ENCODE measurements at places on chromosomes 2 and 18. TPM values are rescaled to one million over a fixed set of nuclear protein-coding genes. Genes with fewer than 3 reads are reported as not detected.
A peak's percentile ranks its signal among the peaks of the same experiment; 100 is the strongest.

GRCh38 chr2:88321449-88322248 lies 130.8 kb downstream of the FOXI3 start:
- H3K4me1 ChIP-seq: no peaks in the 10 kb centered on the region
- H3K4me3 ChIP-seq: no peak overlapping the region

DNA sequence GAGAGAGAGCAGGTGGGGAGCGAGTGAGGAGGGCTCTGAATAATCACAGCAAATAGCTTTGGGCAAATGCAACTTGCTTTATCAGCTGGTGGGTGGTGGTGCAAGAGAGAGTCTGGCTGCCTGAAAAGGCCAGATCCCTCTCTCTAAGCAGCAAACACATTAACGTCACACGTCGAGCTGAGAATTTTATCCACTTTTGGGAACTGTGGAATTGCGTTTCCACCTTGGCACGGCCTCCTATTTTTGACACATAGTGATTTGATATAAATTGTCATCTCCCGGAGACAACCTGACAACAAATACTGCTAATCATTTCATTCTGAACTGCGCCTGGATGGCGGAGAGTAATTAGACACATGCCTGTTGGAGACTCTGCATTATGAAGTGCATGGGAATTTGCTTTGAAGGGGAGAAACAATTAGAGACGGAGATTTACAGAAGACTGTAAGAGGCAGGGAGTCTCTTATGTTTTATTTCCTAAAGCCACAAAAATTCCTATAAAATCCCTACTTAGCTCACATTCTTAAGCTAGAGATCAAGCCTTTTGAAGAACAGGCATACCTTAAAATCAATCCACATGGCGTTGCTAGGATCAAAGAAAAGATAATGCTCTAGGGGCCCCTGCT lies 634.1 kb downstream of the TDRD15 start:
- no peaks in the 10 kb centered on the region for H3K4me1 ChIP-seq
- no peaks in the 10 kb centered on the region for H3K36me3 ChIP-seq
- H3K4me3 ChIP-seq: no peak overlapping the region
- H3K27me3 ChIP-seq: no peaks in the 10 kb centered on the region
- no peak for DNase-seq

DNA sequence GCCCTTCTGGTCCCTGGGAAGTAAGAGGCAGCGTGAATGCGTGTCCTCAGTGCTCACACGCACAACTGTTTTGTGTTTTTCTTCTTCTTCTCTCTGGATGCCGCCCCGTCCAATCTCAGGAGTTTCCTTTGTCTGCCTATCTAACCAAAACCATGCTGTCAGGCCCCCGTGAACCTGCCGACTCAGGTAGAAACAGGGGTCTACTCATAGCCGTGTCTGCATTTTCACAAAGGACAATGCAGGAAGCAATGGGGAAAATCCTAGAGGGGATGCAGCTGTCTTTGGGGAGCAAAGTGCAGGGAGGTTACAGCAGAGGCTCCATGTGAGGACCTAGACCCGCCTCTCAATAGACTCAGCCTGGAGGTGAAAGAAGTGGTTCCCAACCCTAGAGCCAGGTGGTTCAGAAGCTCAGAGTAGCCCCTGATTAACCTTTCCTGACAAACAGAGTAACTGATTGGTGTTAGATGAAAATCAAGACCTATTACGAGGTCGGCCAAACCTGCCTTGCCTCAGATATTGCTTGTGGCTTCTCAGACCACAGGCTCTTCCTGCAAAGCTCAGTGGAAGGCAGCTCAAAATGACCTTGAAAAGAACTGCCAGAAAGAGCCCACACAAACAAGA lies 49.3 kb downstream of the CD226 start:
- peaks cover 73% of the 10 kb centered on the region for H3K4me1 ChIP-seq
- peaks cover 71% of the 10 kb centered on the region for H3K36me3 ChIP-seq
- DNase-seq: peak; percentile 60
- no peaks in the 10 kb centered on the region for H3K27me3 ChIP-seq
- peak overlapping the region; percentile 74 for H3K4me3 ChIP-seq

REEP1 gene
- total RNA-seq: 0.17 TPM

DNA sequence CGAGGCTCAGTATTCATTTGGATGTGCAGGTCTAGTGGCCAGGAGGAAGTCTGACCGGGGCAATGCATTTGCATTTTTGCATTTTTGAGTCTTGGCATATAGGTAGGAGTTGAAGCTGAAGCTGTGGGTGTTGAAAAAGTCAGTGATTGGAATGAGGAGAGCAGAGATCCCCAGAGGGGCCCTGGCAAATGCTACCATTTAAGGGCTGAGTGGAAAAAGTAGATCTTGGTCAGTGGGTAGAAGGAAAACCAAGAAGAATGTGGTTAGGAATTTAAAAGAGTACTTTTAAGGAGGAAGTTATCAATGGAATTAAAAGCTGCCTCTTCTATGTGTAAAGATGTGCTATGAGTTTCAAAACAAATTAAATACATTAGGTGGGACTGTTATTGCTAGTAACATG lies 143.0 kb downstream of the ZEB2 start:
- no peak overlapping the region for H3K4me3 ChIP-seq
- peaks cover 4% of the 10 kb centered on the region for H3K4me1 ChIP-seq
- H3K27ac ChIP-seq: no peak overlapping the region
- peaks cover 18% of the 10 kb centered on the region for H3K27me3 ChIP-seq
- H3K36me3 ChIP-seq: no peaks in the 10 kb centered on the region
- no peak for DNase-seq

- H3K4me1 ChIP-seq: no peaks in the 10 kb centered on the region
- H3K27me3 ChIP-seq: peaks cover 11% of the 10 kb centered on the region
- H3K36me3 ChIP-seq: no peaks in the 10 kb centered on the region
- no peak overlapping the region for H3K4me3 ChIP-seq
- DNase-seq: no peak
- H3K27ac ChIP-seq: no peak overlapping the region
Measured at GRCh38 chr2:175834477-175834876, 167.6 kb downstream of the LNPK start.

- no peak overlapping the region for H3K27ac ChIP-seq
- no peak for DNase-seq
- H3K4me3 ChIP-seq: no peak overlapping the region
- H3K27me3 ChIP-seq: peaks cover 5% of the 10 kb centered on the region
- H3K36me3 ChIP-seq: no peaks in the 10 kb centered on the region
- no peaks in the 10 kb centered on the region for H3K4me1 ChIP-seq
Measured at GRCh38 chr2:120404941-120405758, 59.2 kb downstream of the INHBB start.

SLC66A3 gene
- 23.4 TPM for total RNA-seq

DNA sequence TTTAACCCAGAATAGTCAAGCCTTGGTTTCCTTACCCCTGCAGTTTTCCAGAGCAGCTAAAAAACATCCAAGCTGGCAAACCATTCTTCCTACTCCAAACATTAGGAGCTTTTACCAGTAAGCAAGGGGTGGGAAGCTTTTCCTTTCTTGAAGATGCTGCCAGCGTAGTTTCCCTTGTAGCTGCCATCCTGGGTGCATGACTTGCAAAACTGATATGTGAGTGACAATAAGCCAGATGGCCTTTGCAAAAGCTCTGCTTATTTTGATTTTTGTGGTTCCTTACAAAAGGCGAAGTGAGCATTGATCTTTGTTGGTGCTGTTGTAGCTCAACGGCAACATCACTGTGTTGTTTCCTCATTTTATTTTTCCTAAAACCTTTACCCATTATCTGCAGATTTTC lies 138.8 kb downstream of the WDSUB1 start:
- peak overlapping the region; percentile 38 for H3K27ac ChIP-seq
- H3K27me3 ChIP-seq: no peaks in the 10 kb centered on the region
- no peaks in the 10 kb centered on the region for H3K36me3 ChIP-seq
- no peak overlapping the region for H3K4me3 ChIP-seq
- H3K4me1 ChIP-seq: peaks cover 24% of the 10 kb centered on the region

GRCh38 chr2:23600346-23600745 lies 215.4 kb downstream of the KLHL29 start:
- no peak for DNase-seq
- H3K36me3 ChIP-seq: no peaks in the 10 kb centered on the region
- no peaks in the 10 kb centered on the region for H3K4me1 ChIP-seq
- H3K27me3 ChIP-seq: no peaks in the 10 kb centered on the region

- no peaks in the 10 kb centered on the region for H3K27me3 ChIP-seq
- no peak overlapping the region for H3K4me3 ChIP-seq
- peaks cover 4% of the 10 kb centered on the region for H3K36me3 ChIP-seq
- H3K4me1 ChIP-seq: no peaks in the 10 kb centered on the region
- H3K27ac ChIP-seq: no peak overlapping the region
Measured at GRCh38 chr2:72765997-72766609, 59.7 kb downstream of the EXOC6B start.

CSRNP3 gene
- total RNA-seq: not detected

ERFE gene
- total RNA-seq: not detected

DNA sequence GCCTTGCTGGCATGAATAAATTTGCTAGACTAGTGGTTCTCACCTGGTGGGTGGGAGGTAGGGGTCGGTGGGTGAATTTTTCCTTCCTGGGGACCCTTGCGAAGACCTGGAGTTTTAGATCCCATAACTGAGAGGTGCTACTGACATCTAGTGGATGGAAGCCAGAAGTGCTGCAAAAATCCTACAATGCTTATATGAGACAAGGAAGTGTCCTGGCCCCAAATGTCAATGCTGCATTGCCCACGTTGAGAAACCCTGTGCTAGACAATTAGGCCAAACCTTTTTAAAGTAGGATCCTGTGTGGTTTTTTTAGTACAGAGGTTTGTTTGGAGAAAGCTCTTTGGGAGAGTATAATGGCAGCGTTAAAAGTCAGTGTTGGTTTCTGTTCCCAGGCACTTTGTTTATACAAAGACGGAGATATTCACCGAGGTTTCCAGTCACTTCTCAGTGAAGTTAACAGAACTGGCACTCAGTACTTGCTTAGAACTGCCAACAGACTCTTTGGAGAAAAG lies 9.6 kb downstream of the SERPINB8 start:
- peak overlapping the region; percentile 27 for H3K27ac ChIP-seq
- no peak overlapping the region for H3K4me3 ChIP-seq
- H3K36me3 ChIP-seq: peaks cover 1% of the 10 kb centered on the region
- peak; percentile 52 for DNase-seq
- H3K4me1 ChIP-seq: peaks cover 17% of the 10 kb centered on the region
- no peaks in the 10 kb centered on the region for H3K27me3 ChIP-seq

DNA sequence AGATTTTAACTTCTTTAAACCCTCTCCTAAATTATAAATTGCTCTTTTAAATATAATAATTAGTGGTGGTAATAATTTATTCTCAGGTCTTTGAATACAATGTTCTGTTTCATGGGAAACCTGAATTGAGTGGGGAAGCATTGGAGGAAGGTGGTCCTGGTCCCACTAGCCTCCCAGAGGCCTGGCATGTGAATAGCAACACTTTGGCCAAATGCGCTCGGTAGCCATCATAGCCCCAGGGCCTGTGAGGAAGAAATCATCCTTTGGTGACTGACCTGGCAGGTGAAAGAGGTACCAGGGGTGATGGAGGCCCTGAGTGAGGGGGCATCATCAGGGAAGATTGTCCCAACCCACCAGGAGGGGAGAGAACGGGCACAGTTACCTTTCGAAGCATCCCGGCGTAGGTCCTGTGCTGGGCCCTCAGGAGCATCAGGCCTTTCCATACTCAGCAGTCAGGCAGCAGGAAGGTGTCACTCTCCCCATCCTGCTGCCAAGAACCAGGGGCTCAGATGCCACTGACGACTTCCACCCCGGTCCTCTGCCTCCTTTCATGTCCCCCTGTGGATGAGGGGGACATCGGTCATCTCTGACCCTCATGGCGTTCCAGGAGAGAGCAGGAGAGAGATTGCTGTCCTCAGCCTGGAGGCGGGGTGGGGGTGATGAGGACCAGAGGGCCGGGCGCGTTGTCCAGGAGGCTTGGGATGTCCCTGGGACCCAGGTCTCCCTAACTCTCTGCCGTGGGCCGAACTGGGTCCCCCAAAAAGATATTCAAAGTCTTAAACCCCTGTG lies 78.6 kb upstream of the HPCAL1 start:
- H3K4me1 ChIP-seq: no peaks in the 10 kb centered on the region
- H3K27me3 ChIP-seq: no peaks in the 10 kb centered on the region
- no peak for DNase-seq
- H3K27ac ChIP-seq: no peak overlapping the region
- no peaks in the 10 kb centered on the region for H3K36me3 ChIP-seq

- no peaks in the 10 kb centered on the region for H3K4me1 ChIP-seq
- no peak overlapping the region for H3K27ac ChIP-seq
- no peaks in the 10 kb centered on the region for H3K36me3 ChIP-seq
- peak; percentile 14 for DNase-seq
Measured at GRCh38 chr18:44325903-44326635, 354.6 kb upstream of the SETBP1 start.

GRCh38 chr2:50781646-50782045 lies 250.3 kb downstream of the NRXN1 start:
- H3K4me3 ChIP-seq: no peak overlapping the region
- H3K36me3 ChIP-seq: no peaks in the 10 kb centered on the region
- H3K27ac ChIP-seq: no peak overlapping the region
- H3K27me3 ChIP-seq: no peaks in the 10 kb centered on the region
- DNase-seq: no peak

- no peak for DNase-seq
- H3K4me1 ChIP-seq: no peaks in the 10 kb centered on the region
- no peak overlapping the region for H3K4me3 ChIP-seq
Measured at GRCh38 chr2:240889601-240890560, 6.1 kb downstream of the MAB21L4 start.

GALNT14 gene
- not detected for total RNA-seq

GRCh38 chr2:213221957-213222356 lies 62.3 kb upstream of the SPAG16 start:
- H3K27ac ChIP-seq: no peak overlapping the region
- no peak overlapping the region for H3K4me3 ChIP-seq
- H3K36me3 ChIP-seq: no peaks in the 10 kb centered on the region

DNA sequence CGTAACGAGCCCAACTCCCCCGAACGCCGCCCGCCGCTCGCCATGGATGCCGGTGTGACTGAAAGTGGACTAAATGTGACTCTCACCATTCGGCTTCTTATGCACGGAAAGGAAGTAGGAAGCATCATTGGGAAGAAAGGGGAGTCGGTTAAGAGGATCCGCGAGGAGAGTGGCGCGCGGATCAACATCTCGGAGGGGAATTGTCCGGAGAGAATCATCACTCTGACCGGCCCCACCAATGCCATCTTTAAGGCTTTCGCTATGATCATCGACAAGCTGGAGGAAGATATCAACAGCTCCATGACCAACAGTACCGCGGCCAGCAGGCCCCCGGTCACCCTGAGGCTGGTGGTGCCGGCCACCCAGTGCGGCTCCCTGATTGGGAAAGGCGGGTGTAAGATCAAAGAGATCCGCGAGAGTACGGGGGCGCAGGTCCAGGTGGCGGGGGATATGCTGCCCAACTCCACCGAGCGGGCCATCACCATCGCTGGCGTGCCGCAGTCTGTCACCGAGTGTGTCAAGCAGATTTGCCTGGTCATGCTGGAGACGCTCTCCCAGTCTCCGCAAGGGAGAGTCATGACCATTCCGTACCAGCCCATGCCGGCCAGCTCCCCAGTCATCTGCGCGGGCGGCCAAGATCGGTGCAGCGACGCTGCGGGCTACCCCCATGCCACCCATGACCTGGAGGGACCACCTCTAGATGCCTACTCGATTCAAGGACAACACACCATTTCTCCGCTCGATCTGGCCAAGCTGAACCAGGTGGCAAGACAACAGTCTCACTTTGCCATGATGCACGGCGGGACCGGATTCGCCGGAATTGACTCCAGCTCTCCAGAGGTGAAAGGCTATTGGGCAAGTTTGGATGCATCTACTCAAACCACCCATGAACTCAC lies 673 bp downstream of the PCBP1 start:
- peaks cover 54% of the 10 kb centered on the region for H3K36me3 ChIP-seq
- no peaks in the 10 kb centered on the region for H3K27me3 ChIP-seq
- DNase-seq: peak; percentile 60

Data from activated CD4-positive, alpha-beta T cell treated with anti-CD3 and anti-CD28 coated beads, Interleukin-2, amount 10 ng/mL, durations not matched to agents 7 days and 5 days (primary cell).